ENCODE measurements at places on chromosomes 4 and X.

GRCh38 chr4:182280436-182281111 lies 37.4 kb downstream of the TENM3 start:
- no peak for DNase-seq

- no peak for DNase-seq
Observed at GRCh38 chr4:59374416-59374815, 1825.7 kb upstream of the ADGRL3 start.

DNA sequence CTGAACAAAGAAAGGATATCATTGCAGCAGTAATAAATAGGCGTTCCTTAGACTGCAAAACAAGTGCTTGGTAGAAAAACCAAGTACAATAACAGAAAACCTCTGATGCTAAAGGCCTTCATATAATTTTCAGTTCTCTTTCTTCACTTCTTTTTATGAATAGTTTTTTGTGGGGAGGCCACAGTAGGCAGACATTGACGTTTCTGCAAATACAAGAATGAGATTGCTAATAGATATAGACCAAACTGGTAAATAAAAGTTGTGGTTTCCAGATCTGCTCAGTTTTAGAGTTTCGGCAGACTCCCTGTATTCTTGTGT lies 57.0 kb upstream of the RAP1GDS1 start:
- no peak for DNase-seq

DNA sequence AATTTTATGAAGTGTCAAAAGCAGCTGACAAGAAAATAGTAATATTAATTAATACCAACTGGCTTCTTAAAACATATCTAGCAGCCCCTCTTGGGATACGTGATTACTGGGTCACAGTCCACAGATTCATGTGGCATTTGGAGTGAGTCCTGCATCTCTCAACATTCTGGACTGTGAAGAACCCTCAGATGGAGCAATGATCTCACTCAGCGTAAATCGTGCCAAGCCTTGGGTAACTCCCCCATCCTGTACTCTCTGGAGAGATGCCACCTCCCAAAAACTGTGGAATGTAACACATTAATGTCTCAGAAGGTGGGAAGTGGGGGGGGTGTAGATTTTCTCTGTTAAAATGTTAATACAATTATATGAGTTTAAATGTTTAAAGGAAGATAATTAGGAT lies 118.2 kb upstream of the IQCM start:
- DNase-seq = no peak

- no peak for DNase-seq
Observed at GRCh38 chr4:63315651-63316050, 1093.6 kb downstream of the TECRL start.

GRCh38 chr4:114082348-114082747 lies 102.9 kb upstream of the ARSJ start:
- DNase-seq = no peak

Data from Kasumi-1 (cell line).